ENCODE measurements at places on chromosomes 13 and 19.

DNA sequence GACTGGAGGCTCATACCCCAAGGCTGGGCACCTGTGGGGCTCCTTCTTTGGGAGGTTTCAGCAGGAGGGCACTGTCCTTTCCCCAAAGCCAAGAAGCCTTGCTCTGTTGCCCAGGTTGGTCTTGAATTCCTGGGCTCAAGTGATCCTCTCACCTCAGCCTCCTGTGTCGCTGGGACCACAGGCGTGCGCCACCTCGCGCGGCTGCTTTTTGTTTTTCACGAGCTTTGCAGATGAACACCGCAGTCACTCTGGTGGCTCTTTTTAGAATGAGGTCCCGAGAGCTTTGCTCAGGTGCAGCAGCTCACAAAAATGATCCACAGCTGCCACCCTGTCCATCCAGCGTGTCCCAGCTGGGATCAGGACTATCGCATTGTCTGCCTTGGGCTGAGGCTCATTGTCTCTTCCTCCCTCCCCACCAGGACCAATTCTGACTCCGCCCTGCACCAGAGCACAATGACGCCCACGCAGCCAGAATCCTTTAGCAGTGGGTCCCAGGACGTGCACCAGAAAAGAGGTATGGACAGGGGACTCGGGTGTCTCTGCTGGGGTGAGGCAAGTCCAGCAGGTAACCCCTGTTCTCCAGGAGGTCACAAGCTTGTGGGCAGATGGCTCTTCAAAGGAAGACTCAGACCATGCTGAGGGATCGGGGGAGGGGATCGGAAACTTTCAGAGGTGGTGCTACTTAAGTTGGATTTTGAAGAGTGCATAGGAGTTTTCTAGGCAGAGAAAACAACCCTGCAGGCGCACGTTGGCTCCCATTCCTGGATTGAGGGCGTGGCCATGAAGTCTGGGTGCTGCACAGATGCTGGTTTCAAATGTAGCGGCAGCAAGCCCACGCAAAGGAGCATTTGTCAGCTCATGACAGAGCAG lies 41.5 kb downstream of the COMP start:
- H3K27me3 ChIP-seq, result no peaks in the 10 kb centered on the region
- DNase-seq, result no peak
- peaks cover 4% of the 10 kb centered on the region for H3K36me3 ChIP-seq
- H3K27ac ChIP-seq, result no peak overlapping the region
- H3K4me1 ChIP-seq, result no peaks in the 10 kb centered on the region
- no peak overlapping the region for H3K4me3 ChIP-seq

- peak overlapping the region; percentile 97 for H3K27ac ChIP-seq
- H3K4me3 ChIP-seq, result peak overlapping the region; percentile 56
- DNase-seq, result no peak
- H3K36me3 ChIP-seq, result peaks cover 100% of the 10 kb centered on the region
- no peaks in the 10 kb centered on the region for H3K27me3 ChIP-seq
- peaks cover 60% of the 10 kb centered on the region for H3K4me1 ChIP-seq
Measured at GRCh38 chr19:41324921-41325639, 15.1 kb downstream of the CCDC97 start.

- peaks cover 79% of the 10 kb centered on the region for H3K36me3 ChIP-seq
- H3K27me3 ChIP-seq, result no peaks in the 10 kb centered on the region
- H3K4me3 ChIP-seq, result peak overlapping the region; percentile 80
Measured at GRCh38 chr19:1275976-1276627, 772 bp downstream of the FAM174C start.

GRCh38 chr13:21949818-21950429 lies 279.1 kb downstream of the FGF9 start:
- DNase-seq, result no peak
- no peak overlapping the region for H3K4me3 ChIP-seq
- H3K4me1 ChIP-seq, result no peaks in the 10 kb centered on the region
- no peaks in the 10 kb centered on the region for H3K27me3 ChIP-seq
- H3K27ac ChIP-seq, result no peak overlapping the region

DNA sequence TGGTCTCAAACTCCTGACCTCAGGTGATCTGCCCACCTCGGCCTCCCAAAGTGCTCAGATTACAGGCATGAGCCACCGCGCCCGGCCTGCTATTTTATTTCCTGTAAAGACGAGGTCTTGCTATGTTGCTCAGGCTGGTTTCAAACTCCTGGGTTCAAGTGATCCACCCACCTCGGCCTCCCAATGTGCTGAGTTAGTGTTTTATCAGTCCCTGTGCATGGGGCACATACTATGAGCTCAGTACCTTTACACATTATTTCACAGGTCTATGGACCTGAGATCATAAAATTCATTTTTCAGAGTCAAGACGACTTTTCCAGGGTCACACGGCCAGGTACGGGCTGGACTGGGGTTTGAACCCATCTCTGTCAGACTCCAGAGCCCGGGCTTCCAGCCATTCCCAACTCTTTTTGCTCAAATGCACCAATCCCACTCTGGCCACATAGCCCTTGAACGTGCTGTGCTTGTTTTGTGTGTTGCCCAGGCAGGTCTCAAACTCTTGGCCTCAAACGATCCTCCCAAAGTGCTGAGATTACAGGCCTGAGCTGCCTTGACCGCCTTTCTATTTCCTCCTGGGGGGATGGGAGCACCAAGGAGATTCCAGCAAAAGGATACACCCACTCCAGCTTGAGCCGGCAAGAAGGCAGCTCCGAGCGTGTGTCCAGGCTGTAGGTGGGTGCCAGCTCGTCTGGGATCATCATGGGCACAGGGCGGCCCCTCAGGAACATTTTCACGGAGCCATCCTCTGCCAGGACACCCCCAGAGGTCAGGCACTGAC lies 1.1 kb downstream of the EML2 start:
- no peaks in the 10 kb centered on the region for H3K27me3 ChIP-seq
- H3K27ac ChIP-seq, result peak overlapping the region; percentile 91
- H3K4me1 ChIP-seq, result peaks cover 30% of the 10 kb centered on the region

DNA sequence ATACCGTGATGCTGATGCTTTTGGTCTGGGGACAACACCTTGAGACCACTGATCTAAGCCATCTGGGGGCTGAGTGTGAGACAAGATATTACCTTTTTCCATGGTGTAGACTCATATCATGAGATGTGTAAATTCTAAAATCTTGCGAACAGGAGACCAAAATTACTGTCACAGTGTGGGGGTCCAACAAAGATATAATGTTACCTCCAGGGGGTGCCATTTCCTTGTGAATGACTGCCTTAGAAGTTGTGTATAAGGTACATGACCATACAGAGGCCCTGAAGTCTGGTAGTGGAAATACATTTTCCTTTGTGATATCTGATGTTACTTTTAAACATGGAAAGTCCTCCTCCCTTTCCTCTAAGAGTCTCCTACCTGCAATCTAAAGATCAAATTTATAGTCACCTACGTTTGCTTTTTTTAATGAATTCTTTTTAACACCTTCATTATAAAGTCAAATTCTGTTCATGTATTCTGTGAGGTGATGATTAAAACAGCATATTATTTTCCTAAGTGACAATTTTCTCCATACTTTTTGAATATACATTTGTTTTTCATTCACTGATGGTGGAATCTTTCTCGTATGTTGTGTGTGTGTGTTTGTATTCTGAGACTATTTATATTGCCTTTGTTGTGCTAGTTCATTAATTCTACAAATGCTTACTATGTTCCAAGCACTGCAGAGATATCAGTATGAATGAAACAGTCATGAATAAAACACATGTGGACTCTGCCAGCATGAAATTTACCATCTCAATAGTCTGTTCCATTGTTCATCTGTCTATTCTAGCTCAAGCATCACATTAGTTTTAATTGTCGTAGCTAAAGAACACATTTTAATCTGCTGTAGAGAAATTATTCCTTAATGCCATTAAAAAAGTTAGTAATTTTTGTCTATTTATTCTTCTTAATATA lies 113.7 kb downstream of the RFC3 start:
- H3K27ac ChIP-seq, result no peak overlapping the region
- H3K4me3 ChIP-seq, result no peak overlapping the region
- no peaks in the 10 kb centered on the region for H3K36me3 ChIP-seq
- no peak for DNase-seq
- H3K4me1 ChIP-seq, result no peaks in the 10 kb centered on the region
- no peaks in the 10 kb centered on the region for H3K27me3 ChIP-seq
